NCI-H2171 (cell line): ENCODE measurements at places on chromosomes 16 and 17.

DNA sequence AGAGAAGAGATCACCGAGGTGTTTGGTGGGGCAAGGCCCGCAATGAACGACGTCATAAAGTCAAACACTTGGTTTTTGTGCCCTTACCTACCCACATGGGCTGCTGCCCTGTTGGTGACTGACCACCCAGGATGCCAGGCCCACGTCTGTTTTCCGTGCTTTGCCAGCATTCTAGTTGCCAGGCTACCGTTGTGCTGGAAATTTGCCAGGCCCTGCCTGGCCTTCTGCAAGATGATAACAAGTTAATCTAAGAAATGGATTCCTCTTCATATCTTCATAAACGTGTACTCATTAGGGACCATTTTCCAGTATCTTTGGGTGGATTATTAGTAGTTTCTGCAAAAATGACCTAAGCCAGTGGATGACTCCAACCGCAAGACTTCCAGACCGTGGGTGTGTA is 35.4 kb downstream of the SLC6A4 start:
- DNase-seq: no peak

- no peak for DNase-seq
Measured at GRCh38 chr17:50173335-50173941, 7.6 kb downstream of the SGCA start.

DNA sequence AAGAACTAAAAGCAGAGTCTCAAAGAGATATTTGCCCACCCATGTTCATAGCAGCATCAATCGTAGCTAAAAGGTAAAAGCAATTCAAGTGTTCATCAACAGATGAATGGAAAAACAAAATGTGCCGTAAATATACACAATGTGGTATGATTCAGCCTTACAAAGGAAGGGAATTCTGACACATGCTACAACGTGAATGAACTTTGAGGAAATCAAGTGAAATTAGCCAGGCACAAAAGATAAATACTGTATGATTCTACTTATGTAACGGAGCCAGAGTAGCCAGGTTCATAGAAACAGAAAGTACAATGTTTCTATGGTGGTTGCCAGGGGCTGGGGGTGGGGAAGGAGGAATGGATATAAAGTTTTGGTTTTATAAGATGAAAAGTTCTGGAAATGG is 57.8 kb upstream of the IL34 start:
- DNase-seq: no peak

- DNase-seq: no peak
Measured at GRCh38 chr17:2542456-2542855, 30.8 kb upstream of the METTL16 start.

DNA sequence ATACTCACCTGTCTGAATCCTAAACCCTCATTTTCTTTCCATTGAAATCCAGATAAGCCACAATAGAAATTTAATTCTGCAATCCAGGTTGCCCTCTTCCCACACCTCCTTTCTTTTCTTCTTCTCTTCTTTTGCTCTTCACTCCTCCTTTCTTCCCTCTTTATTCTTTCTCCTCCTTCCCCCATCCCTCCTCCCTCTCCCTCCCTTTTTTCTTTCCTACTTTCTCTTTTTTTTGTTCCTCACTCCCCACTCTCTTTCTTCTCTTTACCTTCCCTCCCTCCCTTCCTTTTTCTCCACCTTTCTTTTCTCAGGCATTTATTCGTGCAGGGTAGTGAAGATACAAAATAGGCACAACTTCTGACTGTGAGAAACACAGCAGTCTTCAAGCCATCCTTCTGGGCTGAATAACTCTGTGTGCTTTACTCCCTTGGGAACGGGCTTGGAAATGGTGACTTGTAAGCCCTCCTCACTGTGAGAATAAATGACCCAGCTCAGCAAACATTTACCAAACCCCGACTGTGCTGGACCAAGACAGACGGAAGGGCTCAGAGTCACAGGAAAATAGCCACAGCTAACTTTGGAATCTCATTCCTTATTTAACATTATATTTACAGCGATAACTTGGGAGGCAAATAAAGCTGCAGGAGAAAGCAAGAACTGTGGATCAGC is 140.8 kb downstream of the HAPSTR1 start:
- DNase-seq: no peak

- DNase-seq: no peak
Measured at GRCh38 chr17:80960797-80961452, 30.7 kb upstream of the CHMP6 start.

DNA sequence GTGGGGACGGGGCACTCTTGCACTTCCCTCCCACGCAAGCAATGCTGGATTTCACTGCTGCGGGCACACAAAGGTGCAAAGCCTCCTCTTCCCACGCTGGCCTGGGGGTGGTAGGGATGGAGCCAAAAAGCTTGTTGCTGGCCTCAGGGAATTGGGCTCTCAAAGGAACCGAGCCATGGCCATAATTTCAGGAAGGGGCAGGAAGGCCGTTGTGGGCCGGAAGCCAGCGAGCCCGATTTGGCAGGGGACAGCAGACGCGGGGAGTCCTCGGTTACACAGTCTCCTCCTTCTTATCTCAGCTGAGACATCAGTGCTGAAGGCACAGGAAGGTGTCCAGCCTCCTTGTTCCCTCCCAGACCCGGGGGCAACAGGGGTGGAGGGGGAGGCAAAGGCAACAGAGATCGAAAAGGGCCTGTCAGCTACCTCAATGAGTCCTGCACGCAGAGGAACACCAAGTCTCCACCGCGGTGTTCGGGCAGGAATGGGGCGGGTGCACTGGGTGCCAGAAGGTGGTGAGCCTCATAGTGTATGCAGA is 59.5 kb downstream of the SLFN11 start:
- DNase-seq: no peak

DNA sequence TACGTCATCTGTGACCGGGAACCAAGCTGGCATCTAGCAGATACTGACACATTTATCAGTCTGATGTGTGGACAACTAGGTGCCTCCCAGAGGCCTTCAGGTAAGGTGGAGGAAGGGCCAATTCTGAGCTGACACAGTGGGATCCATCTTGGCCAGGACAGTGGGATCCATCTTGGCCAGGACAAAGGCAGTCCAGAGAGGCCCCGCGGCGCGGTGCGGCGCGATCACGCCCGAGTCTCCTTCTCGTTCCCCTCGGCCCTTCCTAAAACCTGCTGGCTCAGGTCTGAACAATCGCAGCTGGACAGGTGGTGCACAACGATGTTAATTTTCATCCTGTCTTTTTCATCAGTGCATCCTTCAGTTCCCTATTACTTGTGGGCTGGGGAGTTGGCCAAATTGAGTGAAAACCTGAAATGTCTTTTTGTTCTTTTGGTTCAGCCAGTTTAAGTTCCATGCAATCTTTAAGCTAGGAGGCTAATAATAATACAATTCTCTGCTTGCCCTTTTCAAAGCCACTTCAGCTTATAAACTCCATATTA is 486 bp upstream of the WSB1 start:
- DNase-seq: no peak

- no peak for DNase-seq
Measured at GRCh38 chr16:53542283-53542682, 39.3 kb upstream of the AKTIP start.

- DNase-seq: no peak
Measured at GRCh38 chr17:12664894-12665262, 812 bp upstream of the MYOCD start.

DNA sequence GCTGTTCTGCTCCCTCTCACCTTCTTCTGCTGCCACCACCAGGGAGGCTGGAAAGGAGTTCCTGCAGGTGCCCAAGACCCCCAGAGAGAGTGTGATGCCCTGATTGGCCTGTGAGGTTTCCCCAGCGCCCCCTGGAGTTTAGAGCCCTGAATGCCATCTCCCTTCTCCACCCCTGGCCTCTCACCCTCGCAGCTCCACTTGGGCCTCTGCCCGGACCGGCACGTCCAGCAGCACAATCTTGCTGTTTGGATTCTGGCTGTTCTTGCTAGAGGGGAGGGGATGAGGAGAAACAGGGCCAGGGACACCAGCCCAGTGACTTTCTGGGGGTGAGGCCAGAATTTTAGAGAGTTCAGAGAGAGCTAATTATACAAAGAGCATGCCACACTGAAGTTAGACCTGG is 12.5 kb upstream of the FAM171A2 start:
- DNase-seq: no peak

DNA sequence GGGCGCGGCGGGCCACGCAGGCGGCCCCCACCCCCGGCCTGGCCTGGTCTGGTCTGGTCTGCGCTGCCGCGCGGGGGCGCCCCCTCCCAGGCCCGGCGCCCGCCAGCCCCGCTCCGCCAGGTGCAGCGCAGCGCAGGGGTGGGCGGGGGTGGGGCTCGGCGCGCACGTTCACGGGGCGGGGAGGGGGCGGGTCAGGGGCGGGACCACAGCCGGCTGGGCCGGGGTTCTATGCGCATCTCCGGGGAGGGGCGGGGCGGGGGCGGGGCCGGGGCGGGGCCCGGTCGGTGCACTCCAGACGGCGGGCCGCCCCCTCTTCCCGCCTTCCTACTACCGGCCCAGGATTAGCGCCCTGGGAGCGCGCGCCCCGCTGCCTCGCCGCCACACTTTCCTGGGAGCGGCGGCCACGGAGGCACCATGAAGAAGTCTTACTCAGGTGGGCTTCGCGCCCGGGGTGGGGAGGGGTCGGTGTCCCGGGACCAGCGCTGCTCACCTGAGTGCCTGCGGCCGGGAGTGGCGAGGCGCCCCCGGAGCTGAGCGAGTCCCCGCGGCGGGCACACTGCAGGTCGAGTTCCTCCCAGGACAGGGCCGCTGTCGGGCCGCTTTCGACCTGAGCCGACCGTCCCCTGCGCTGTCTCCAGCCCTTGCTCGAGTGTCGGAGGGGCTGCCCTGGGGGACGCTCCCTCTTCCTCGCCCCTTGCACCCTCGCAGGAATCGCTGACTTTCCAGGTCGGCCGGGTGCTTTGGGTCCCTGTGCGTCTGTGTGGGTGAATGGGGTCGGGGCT is 140.5 kb downstream of the SEC14L1 start:
- peak; percentile 75 for DNase-seq

GRCh38 chr17:15185625-15185991 is 79.5 kb downstream of the PMP22 start:
- DNase-seq: no peak

- no peak for DNase-seq
Measured at GRCh38 chr17:65191811-65192740, 54.9 kb downstream of the RGS9 start.

GRCh38 chr17:42819939-42820535 is 4.0 kb downstream of the BECN1 start:
- peak; percentile 35 for DNase-seq

DNA sequence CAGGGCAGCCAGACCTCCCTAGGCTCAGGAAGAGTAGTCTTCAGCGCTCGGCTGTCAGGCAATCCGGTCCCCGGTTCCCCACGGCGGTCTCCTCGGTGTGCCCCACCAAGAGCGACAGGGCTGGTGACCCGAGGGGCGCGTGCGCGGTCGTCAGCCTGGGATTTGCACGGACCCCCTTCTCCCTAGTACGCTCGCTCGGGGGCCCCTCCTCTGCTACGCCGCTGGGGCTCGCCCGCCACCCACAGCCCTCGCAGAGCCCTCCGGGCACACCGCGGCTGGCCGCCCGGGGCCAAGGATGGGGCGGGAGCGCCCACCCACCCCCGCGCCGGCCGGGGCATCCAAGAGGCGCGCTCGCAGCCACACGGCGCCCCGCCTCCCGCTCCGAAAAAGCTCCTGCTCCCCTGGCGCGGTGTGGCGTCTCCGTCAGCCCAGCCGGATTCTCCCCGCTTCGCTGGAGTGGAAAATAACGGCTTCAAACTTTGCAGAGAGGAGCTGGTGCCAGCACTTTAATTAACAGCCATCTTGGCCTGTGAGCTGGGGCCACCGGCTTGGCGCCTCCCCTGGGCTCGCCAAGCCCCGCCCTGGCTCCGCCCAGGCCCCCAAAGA is 2.1 kb upstream of the C1QL1 start:
- peak; percentile 79 for DNase-seq

GRCh38 chr16:22330326-22330725 is 33.1 kb downstream of the POLR3E start:
- no peak for DNase-seq

DNA sequence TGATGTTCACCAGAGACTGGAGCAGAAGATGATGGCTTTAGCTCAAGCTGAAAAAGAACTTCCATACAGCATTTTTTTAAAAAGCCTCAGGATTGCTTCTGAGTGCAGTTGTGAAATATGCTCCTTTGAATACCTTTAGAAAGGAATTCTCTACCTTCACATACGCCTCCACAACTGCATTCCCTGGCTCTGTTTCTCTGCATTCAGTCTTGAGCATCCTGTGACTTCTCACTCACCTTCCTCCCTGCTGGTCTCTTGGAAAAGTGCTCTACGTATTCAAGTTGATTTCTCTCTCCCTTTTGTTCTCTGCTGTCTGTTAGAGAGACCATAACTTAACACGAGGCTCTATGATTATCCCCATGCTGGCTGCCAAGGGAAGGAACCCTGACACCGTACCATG is 34.5 kb downstream of the HS3ST2 start:
- DNase-seq: no peak

DNA sequence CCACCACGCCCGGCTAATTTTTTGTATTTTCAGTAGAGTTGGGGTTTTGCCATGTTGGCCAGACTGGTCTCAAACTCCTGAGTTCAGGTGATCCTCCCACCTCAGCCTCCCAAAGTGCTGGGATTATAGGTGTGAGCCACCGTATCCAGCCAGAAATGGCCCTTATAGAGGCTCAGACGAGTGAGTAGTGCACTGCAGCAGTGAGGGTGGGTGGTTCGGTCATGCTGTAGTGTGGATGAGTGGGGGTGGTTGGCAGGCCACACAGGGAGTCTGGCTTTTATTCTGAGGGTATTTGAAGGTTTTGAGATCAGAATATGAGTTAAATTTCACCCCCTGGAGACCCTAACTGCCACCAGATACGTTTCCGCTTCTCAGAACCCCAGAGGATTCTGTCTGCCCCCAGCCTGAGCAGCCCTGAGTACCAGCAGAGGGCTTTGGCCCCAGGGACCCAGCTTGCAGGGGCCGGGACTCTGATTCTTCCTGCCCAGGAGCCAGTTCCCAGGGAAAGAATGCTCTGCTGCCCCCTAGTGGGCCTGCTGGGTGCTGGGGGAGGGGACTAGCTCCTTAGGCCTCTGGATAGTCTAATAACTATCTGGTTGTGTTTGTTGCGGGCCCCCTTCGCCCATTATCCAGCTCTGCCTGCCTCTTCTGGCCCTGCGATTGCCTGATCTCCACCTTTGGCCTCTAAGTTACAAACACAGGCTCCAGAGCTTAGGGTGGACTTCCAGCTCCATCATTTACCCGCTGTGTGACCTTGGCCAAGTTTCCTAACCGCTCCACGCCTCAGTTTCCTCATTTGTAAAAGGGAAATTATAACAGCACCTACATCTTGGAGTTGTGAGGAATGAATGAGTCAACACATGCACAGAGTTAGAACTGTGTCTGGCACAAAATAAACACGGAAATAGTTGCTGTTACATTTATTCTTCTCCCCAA is 2.0 kb downstream of the ZNF771 start:
- DNase-seq: peak; percentile 76

DNA sequence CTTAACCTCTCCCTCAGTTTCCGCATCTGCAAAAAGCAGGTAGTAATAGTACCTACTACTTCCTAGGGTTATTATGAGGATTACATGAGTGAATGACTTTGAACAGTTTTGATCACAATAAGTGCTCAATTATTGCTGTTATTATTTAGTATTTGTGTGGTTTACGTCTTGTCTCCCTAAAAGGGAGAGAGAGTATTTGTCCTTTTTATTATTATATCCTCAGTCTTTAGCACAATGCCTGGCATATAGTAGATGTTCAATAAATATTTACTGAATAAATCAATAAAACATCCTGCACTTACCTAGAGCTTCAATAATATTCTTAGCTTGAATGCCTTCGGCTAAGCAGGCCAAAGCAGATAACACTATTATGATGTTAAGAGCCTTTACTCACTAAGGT is 160.0 kb downstream of the TANC2 start:
- DNase-seq: no peak
